Umbilical cord (tissue), 2 donors: ENCODE measurements at places on chromosomes 5 and 9. TPM values are rescaled to one million over a fixed set of nuclear protein-coding genes. Genes with fewer than 3 reads are reported as not detected.

GRCh38 chr5:67182301-67182790, 14.3 kb downstream of the CD180 start:
- DNase-seq = peak; percentile 83

DNA sequence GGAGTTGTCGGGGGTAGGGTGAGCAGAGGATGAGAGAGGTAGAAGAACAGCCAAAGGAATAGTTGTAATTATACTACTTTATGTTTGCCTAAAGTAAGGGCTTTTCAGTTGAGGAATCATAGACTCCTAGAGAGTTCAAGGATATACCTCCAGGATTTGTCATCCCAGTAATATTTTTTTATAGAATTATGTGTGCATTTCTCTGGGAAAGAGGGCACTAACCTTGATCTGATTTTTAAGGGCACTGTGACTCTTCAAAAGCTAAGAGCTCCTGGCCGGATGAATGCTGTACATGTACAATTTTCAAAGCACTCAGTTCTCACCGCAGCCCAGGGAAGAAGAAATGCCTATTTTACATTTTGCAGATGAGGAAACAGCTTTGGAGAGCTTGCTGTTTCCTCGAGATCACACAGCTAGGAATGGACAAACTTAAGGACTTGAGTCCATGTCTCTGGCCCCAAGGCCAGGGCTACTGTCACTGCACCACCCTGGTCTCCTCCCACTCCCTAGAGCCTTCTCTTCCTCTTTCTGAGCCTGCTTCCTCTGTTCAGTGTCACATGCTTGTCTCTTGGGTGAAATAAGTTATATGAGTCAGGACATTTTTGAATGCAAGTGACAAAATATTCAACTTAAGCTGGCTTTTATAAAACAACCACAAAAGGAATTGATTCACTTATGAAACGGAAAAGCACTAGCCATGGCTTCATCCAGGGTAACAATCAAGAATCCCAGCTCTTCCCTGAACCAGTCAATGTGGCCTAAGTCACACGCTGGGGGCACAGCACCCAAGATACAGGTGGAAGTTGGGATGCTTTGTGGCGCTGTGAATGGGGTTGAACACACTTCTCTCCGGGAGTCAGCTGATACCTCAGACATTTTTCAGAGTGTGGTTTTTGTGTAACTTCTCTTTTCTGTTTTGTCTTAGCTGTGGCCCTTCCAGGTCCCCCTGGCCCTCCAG, 45.7 kb upstream of the TGFBR1 start:
- DNase-seq = peak; percentile 58

The CCL21 gene
- not detected for total RNA-seq

DNA sequence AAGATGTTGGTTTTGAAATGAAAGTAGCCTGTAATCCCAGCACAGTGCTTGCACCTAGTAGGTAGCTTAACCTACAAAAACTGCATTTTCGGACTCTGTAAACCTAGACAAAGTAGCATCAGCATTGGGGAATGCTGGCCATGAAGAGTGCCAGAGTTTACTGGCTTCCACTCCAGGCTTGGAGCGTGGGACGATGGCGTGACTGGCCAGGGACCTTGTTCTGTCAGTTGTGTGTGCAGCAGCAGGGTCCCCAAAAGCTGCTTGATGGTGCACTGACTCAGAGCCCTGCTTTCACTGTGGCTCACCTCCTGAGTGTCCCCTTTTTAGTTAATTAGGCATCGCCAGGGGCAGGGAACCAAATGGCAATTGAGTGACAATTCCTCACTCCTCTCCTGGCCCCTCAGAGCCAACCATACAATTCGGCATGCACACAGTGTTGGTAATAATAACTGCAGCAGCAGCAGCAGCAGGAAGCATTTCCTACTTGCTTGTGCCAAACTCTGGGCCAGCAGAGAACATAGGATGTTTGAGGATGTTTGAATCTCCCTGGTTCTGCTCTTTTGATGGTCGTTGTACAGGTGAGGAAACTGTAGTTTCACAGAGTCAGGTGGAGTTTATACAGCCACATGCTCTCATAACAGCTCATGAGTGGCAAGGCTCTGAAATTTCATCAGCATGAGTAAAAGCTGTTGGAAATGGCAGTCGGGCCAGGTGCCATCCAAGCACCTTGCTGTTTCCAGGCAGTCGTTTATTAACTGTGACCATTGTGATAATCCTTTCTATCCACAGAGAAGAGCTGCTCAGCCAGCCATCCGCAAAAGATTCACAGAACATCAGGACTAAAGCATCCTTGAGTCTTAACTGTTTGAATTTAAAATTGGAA, 4.2 kb downstream of the UBE2QL1 start:
- no peak for DNase-seq

DNA sequence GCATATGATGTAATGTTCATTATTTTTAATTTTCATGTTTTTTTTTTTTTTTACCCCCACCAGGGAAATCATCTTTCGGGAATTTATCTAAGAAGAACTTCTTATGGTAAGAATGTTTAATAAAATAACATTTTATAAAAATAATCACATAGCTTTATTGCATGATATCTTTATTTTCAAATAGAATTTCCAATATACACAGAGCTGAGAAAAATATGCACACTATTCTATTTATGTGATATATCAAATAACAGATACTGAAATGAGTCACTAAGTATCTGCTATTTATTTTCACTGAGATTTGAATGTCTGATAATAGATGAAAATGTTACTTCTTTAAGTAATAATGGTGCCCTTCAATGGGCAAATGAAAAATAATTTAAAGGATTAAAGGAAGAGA, 1217.3 kb downstream of the MAT2B start:
- no peak for DNase-seq

GRCh38 chr5:128535251-128535650, 2.8 kb downstream of the FBN2 start:
- DNase-seq = peak; percentile 28

The FOXD4L4 gene
- total RNA-seq = 1.9 TPM

- DNase-seq = no peak
Observed at GRCh38 chr5:181120306-181120705, 10.7 kb downstream of the OR2V1 start.

The BARHL1 gene
- not detected for total RNA-seq

DNA sequence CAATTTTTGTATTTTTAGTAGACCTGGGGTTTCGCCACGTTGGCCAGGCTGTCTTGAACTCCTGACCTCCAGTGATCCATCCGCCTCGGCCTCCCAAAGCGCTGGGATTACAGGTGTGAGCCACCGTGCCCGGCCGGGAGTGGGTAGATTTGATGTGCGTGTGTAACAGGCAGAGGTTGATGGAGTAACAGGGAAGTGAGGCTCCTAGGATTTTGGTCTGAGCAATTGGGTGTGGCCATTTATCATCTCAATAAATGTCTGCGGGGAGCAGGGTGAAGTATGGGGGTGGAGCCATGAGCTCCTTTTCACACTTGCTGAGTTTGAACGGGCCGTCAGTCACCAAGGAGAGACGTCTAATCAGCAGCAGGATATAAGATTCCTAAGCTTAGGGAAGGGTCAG, 1.2 kb upstream of the REXO4 start:
- no peak for DNase-seq

DNA sequence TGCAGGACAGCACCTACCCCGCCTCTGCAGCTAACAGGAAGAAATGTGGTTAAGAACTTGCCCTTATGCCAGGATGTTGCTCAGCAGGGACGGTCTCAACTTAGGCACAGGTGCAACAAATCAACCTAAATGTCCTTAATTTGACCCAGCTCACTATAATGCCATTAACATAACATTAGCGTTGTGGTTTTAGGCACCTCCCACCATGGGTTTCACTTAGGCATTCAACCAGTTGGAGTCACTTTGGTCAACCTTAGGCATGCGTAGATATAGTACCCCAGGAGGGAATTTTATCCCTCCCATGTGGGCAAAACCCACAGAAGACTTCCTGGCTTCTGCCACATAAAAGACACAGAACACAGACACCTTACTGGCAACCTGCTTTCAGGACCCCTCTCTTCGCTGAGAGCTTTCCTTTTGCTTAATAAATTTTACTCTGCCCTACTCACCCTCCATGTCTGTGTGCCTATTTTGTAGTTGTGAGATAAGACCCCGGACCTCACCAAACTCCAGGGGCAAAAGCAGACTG, 8.7 kb upstream of the ERAP1 start:
- no peak for DNase-seq

- peak; percentile 45 for DNase-seq
Observed at GRCh38 chr9:91483189-91483691, 59.6 kb upstream of the NFIL3 start.

- DNase-seq = peak; percentile 44
Observed at GRCh38 chr5:95817430-95817829, 5.1 kb downstream of the GLRX start.

DNA sequence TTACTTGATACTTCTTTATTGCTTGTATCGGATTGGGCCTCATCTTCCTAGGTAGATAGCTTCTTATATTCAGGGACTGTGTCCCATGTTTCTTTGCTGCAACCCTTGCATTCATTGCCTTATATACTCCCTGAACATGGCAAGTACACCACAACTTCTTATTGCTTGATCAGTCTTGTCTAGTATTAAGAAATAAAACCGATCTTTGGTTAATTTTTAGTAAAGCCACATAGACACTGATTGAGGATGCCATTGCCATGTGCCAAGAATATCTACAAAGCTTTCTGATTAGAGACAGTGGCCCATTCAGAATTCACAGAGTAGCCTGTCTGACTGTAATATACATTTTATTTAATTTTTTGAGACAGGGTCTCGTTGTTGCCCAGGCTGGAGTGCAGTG, 34.7 kb upstream of the ANKRD55 start:
- no peak for DNase-seq
